Umbilical cord (tissue), 2 donors: ENCODE measurements at places on chromosomes 4 and X.
A peak's percentile ranks its signal among the peaks of the same experiment; 100 is the strongest.

GRCh38 chrX:37918703-37919102 lies 71.3 kb upstream of the DYNLT3 start:
- DNase-seq, result no peak

GRCh38 chrX:38437093-38437492 lies 84.7 kb downstream of the OTC start:
- peak; percentile 1 for DNase-seq

DNA sequence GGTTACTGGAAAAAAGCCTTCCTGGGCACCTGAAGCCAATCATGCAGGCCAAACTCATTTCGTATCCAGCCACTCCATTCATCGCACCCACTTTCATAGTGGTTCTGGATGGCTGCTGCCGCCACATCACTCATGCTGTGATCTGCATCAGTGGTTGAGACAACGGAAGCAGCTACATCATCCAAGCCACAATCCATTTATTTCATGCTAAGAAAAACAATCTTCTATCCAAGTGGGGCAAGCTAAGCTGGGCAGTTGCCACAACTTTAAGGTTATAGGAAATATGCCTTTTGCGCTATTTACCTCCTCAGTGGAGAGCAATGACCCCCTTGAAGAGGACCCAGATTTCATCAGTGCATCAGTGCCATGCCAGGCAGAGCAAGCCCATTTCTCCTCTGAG lies 124.6 kb downstream of the GRIA3 start:
- no peak for DNase-seq

DNA sequence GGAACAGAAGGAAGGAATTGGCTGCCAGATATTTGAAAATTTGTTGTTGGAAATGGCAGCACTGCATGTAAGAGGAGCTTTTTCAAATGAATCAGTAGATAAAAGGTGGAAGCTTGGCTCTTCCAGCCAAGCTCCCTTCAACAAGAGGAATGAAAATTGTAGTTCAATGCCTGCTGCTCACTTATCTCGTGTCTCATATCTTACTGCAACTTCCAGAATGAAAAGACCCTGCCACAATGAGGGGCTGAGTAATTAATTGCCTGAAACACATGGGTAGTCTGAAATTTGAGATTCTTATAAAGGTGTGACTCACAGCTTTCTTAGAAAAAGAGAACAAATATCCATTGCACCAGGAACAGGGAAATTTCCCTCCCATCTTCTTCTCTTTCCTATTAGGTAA lies 53.0 kb downstream of the HAND2 start:
- DNase-seq, result no peak

GRCh38 chrX:15702488-15703371 lies 35.3 kb upstream of the CA5B start:
- no peak for DNase-seq

DNA sequence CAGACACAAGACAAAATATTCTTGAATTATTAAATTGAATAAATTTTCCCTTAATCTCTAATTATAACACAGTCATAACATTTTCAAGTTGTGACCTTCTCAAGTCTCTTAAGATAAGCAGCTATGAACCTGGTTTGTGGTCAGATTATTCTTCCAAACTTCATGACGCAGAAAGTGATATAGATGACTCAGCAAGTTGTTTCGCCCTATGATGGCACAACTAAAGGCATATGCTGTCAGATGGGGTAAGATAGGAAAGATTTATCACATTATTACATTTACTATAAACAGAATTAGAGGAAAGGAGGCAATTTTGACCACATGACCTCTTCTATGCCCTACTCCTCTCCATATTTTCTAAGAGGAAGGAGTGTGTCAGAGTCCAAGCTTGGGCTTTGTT lies 4.6 kb upstream of the DCAF12L2 start:
- DNase-seq, result no peak

GRCh38 chr4:31328932-31329331 lies 608.8 kb downstream of the PCDH7 start:
- peak; percentile 62 for DNase-seq

GRCh38 chrX:44459501-44459900 lies 83.2 kb downstream of the FUNDC1 start:
- DNase-seq, result no peak

- no peak for DNase-seq
Measured at GRCh38 chr4:53905276-53905940, 159.0 kb downstream of the CHIC2 start.

DNA sequence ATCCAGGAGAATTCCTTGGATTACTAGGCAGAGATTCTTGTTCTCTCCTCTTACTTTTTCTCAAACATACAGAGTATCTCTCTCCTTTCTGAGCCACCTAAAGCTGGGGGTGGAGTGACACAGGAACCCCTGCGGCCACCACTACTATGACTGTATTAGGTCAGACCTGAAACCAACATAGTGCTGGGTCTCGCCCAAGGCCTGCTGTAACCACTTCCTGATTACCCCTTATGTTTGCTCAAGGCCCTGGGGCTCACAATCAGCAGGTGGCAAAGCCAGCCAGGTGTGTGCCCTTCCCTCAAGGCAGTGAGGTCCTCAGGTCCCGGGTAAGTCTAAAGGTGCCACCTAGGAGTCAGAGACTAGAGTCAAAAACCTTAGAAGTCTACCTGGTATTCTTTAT lies 166.4 kb downstream of the PARM1 start:
- DNase-seq, result no peak

- no peak for DNase-seq
Measured at GRCh38 chr4:105461621-105462382, 12.1 kb downstream of the PPA2 start.

GRCh38 chr4:151227731-151228130 lies 49.2 kb upstream of the PRSS48 start:
- peak; percentile 90 for DNase-seq

- DNase-seq, result no peak
Measured at GRCh38 chr4:59583845-59584568, 1616.1 kb upstream of the ADGRL3 start.

GRCh38 chr4:74455361-74456055 lies 10.6 kb downstream of the AREG start:
- DNase-seq, result no peak

- DNase-seq, result no peak
Measured at GRCh38 chr4:122826079-122826527, 528 bp upstream of the FGF2 start.

DNA sequence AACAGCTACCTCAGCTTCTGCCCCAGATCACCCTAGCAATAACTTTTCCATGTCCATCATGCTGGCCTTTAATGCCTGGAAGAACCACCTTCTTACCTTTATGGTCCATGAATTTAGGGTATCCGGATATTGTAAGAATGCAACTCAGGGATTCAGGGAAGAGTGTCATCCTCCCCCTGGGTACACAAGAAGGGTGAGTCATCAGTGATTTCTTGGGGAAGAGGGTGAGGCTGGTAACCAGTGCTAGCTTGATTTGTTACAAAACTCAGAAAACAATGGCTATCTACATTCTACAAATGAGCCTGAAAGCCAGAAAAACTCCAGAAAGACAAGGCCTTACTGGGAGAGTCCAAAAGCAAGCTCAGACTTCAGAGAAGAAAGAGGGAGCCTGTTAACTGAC lies 10.4 kb upstream of the NALF2 start:
- DNase-seq, result no peak

DNA sequence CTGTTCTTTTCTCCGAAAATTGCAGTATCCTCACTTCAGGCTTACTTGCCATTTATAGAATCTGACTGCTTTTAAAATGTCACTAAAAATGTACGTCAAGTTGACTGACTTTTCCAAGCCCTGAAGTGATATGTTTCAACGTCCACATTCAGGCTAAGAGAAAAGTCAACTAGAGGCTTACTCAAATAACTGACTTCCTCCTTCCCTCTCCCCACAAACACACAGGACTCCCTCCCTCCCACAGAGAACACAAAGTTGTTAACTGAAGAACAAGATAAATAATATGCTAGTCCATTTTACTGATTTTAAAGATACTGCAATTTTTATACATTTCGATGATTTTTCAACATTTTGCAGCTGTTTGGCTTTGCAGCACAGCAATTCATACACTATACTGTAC lies 13.8 kb upstream of the CDKL2 start:
- no peak for DNase-seq

DNA sequence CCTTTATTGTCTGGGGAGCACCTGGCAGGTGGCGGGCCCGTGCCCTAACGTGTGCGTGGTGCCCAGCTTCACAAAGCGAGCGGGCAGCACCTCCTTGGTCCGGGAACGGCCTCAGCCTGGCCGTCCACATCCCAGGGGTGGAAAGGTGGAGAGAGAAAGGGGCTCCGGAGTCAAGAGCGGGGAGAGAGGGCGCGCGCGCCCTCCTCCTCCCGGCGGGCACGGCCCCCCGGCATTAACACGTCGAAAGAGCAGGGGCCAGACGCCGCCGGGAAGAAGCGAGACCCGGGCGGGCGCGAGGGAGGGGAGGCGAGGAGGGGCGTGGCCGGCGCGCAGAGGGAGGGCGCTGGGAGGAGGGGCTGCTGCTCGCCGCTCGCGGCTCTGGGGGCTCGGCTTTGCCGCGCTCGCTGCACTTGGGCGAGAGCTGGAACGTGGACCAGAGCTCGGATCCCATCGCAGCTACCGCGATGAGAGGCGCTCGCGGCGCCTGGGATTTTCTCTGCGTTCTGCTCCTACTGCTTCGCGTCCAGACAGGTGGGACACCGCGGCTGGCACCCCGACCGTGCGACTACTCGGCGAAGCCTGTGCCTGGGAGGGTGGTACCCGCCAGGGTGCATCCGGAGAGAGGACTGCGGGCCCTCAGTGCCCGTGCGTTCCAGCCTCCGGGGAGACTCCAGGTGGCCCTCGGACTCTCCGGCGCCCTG lies at the start of gene KIT:
Gene KIT (plus strand): TSS at position 407 of the 701 bp plus-strand sequence. CDS start 58 bp downstream, at position 465.
- peak; percentile 62 for DNase-seq

DNA sequence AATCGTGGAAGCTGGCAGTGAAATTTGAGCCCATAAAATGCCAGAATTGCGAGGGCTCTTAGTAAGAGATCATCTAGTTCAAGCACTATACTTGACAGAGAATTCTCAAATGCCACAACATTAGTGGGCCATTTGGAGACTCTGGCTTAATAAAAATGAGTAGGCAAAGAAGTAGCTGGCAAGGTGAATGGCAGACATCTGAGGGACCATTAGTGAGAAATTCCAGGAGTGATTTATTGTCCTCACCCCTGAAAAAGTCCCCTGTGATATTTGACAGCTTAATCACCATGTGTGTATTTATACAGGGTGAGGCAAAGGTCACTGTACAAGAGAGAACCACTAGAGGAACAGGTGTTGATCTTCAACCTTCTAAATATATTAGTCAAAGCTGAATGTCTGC lies 207.5 kb downstream of the CHRDL1 start:
- no peak for DNase-seq
